ENCODE measurements at places on chromosomes 13 and 19.

DNA sequence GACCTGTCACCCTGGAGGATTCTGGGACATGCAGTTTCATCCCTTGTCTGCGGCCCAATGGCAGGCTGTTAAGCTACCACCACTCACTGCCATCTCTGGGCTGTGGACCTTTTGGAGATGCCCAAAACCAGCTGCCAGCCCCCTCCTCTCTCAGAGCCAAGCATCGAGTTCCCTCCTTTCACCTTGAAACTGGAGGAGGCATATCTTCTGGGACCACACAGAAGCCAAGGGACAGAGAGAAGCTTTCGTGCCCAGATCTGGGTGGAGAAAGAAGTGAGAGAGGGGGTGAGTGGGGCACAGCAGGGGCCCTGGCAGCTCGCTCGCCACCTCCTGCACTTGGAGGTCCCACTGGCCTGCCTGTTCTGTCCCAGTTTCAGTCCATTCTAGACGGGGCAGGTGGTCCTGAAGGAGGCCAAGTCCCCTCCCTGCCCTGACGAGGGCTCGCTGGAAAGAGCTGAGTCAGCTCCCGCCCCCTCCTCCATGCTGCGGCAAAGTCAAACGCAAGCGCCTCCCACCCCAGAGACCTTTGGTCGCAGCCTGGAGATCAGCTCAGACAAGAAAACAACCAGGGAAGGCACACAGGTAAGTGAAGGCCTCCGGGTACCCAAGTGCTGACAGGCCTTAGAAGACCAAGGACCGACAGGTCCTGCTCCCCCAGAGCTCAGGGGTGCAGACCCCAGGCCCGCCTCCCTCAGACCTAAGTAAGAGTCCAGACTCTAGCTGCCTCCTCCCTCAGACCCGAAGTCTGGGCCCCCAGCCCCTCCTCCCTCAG is 3.8 kb downstream of the BCAT2 start:
- DNase-seq = no peak

- no peak for DNase-seq
Observed at GRCh38 chr13:37602733-37603381, 4.3 kb upstream of the POSTN start.

- no peak for DNase-seq
Observed at GRCh38 chr13:102002287-102002686, 399.6 kb downstream of the FGF14 start.

DNA sequence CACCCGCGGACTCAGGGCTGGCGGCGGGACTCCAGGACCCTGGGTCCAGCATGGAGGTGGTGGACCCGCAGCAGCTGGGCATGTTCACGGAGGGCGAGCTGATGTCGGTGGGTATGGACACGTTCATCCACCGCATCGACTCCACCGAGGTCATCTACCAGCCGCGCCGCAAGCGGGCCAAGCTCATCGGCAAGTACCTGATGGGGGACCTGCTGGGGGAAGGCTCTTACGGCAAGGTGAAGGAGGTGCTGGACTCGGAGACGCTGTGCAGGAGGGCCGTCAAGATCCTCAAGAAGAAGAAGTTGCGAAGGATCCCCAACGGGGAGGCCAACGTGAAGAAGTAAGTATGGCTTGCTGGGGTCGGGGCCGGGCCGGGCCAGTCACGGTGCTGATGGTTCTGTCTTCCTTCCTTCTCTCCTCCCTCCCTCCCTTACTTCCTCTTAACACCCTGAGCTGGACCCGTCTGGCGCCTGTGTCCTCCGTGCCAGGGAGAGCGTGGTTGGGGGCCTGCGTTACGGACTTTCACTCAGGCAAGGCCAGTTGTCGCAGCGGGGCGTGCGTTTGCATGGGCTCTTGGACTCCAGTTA is 1.4 kb downstream of the STK11 start:
- DNase-seq = no peak

- no peak for DNase-seq
Observed at GRCh38 chr19:46913852-46914430, 53.1 kb downstream of the ARHGAP35 start.

DNA sequence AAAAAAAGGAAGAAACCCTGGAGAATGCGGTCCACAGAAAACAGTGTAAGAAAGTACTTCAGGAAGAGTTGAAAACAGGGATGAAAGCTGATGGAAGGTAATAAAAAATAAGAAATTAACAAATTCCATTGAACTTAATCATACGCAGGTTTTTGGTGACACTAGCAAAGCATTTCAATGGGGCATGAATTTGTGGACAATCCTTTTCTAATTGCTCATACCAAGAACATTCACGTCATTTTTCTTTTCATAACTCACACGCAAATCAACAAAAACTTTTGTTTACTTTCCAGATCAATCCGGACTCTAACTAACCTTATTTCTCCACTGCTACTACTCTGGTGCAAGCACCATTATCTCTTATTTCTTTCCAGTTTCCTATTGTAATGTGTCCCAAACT is 1195.0 kb downstream of the SLITRK5 start:
- no peak for DNase-seq

- no peak for DNase-seq
Observed at GRCh38 chr13:50805805-50806204, 37.7 kb downstream of the DLEU7 start.

All from stimulated activated CD8-positive, alpha-beta memory T cell treated with anti-CD3 and anti-CD28 coated beads, Interleukin-2, amount 100 ng/mL, for 48 hours (primary cell).